ENCODE measurements at places on chromosomes 6 and 20.

DNA sequence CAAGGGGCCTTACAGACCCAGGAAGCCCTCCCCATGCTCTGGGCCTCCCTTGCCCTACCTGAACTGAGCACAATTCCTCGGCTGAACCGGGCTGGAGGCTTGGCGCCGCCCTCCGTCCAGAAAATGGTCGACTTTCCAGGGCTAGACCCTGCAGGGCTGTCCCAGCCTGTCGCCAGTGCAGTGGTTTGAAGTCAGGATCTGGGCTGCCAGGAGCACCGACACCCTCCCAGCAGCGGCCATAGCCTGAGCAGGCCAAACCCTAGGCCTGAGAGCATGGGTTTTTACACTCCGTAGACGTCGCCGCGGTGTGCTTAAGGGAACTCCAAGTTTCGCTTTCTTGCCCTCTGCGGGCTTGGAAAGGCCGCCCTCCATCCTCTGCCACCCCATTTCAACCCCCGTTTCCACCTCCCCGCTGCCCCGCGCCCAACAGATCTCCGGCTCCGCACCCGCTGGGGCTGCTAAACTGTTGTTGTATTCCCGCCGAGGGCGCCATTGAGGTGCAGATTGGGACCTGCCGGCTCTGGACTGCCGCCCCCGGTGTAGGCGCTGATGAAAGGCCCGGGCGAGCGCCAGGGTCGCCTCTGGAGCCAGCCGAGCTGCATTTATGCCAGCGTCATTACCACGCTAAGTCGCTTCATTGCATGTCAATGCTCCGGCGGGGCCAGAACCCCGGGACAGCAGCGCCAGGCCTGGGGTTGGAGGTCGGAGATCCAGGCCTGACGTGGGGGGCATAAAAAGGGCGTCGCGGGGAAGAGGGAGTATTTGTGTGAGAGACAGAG is 2.2 kb upstream of the TFAP2A start:
- DNase-seq: no peak

GRCh38 chr20:44683263-44684046 is 31.7 kb upstream of the CCN5 start:
- no peak for DNase-seq

DNA sequence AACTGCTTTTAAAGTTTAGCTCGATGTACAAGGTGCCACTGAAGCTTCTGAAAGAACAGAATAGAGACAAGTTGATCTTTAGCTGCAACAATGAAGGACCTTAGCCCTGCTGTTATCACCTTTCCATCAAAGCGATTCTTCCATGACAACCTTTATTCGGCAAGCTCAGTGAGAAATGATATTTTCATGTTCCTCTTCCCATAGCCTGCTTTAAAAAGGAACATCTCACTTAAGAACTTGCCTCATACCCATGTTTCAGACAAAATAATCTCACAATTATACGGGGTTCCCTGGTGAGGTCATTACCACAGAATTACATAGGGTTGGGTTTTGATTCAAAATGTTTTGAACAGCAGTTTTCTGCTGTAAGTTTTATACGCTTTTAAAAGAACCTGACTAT is 264.2 kb downstream of the THBS2 start:
- DNase-seq: no peak

DNA sequence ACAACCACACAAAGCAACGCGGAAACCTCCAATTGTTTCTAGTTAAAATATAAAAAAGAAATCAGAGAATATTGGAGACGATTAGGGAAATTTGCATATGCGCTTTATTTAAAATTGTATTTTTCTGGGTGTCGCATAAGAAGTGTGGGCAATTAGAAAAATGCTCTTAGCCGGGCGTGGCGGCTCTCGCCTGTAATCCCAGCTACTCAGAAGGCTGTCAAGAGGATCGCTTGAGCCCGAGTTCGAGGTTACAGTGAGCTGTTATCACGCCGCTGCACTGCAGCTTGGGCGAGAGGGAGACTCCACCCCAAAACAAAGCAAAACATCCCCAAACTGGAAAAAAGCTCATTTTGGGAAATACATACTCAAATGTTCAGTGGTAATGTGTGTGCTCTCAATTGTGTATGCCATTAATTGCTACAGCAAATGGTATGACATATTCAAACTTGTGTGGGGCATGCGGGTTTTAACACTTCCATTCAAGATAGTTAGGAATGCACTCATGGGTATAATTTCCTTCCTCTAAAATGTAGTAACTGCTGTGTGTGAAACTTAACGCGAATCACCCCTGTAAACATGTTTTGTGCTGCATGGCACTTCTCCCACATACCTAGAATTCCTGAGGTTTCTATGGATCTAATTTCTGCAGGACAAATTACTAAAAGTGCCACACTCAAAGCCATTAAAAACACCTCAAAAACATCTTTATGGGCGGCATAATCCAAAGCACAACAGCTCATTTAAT is 54.7 kb upstream of the HFE start:
- DNase-seq: no peak

DNA sequence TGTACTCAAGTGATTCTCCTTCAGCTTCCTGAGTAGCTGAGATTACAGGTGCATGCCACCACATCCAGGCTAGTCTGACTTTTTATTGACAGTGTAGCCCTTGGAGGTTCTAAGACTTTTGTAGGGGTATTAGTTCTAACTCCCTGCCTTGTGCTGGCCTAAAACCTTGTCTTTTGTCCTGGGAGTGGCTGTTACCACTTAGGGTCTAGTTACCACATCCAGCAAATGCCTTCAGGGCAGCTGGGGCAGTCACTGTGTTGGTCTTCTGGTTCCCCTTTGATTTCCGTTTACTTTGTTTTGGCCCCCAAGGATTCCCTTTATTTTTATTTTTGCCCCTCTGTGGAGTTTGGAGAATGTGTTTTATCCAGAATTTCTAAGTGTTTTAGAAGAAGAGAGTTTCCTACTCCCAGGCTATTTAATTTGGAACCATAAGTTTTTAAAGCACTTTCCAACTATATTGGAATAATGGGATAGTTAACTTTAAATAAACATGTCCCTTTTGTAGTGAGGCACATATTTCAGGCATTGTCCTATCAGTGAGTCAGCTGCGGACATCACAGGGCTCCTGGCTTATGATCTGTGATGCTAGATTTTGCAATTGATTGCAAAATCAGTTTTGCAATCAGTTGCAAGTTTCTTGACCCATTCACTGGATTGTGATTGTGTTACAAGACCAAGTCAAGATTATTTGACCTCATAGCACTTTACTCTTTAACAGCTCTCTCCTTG is 25.0 kb downstream of the IL22RA2 start:
- DNase-seq: no peak

- peak; percentile 7 for DNase-seq
Observed at GRCh38 chr6:89034586-89035251, 45.8 kb upstream of the PNRC1 start.

GRCh38 chr6:53699462-53699861 is 33.9 kb upstream of the KLHL31 start:
- DNase-seq: no peak

GRCh38 chr6:104639668-104640067 is 220.1 kb downstream of the HACE1 start:
- DNase-seq: no peak

GRCh38 chr6:170152989-170153388 is 137.9 kb downstream of the DLL1 start:
- DNase-seq: no peak

GRCh38 chr20:31842471-31843157 is 2.8 kb downstream of the FOXS1 start:
- DNase-seq: no peak

GRCh38 chr6:73610444-73611275 is 43.1 kb downstream of the SLC17A5 start:
- no peak for DNase-seq

GRCh38 chr20:21430020-21430419 is 32.7 kb upstream of the NKX2-4 start:
- no peak for DNase-seq

DNA sequence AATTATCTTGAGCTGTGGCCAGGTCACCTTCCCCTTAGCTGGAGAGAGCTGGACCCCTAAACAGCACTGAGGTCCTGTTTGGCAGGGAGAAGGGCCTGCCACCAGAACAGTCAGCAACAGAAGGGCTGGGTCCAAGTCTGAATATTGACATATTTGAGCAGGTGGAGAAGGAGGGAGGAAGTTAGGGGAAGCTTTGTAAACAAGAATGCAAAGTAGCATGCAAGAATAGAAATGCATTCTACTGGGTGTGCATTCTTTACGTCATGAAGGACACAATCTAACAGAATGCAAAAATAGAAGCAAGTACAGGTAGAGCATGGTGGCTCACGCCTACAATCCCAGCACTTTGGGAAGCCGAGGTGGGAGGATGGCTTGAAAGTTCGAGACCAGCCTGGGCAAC is 100.5 kb downstream of the QRSL1 start:
- DNase-seq: no peak

Measured in GOT3 (cell line).